ENCODE measurements at places on chromosomes 2 and 18.
A peak's percentile ranks its signal among the peaks of the same experiment; 100 is the strongest.

- DNase-seq = no peak
Observed at GRCh38 chr2:148570989-148571388, 73.6 kb upstream of the EPC2 start.

- DNase-seq = peak; percentile 74
Observed at GRCh38 chr2:667332-667999, 9.7 kb downstream of the TMEM18 start.

DNA sequence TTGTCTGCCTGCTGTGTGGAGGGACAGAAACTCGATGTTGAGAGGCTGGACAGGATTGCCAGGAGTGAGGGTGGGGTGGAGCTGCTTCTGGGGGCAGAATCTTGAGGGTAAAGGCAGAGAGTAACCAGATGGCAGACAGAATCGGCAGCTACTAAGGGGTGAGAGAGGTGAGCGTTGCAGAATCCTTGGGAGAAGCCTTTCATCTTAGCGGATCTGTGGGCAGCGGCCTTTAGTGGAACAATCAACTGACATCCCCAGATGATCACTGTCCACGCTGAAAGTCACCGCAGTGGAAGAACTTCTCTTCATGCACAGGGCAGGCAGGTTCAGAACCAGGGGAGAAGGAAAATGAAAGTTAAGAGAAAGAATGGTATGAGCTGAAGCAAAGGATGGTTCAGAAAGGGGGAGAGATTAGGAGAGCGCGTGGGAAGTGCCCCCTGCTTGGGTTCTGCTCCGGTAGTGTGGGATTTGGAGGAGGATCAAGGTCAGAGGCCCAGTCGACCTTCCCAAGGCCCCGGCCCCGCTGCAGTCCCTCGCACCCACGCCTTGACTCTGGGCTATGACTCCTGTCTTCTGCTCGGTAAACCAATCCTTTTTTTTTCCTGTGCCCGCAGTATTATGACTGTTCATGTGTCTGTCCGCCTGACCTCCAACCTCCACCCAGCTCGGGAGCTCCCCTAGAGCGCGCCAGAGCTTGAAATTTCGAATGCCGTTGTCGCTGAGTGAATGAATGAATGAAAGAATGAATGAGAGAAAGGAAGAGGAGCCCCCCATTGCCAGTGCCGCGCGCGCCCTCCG lies 584 bp downstream of the BOLA3 start:
- peak; percentile 59 for DNase-seq

DNA sequence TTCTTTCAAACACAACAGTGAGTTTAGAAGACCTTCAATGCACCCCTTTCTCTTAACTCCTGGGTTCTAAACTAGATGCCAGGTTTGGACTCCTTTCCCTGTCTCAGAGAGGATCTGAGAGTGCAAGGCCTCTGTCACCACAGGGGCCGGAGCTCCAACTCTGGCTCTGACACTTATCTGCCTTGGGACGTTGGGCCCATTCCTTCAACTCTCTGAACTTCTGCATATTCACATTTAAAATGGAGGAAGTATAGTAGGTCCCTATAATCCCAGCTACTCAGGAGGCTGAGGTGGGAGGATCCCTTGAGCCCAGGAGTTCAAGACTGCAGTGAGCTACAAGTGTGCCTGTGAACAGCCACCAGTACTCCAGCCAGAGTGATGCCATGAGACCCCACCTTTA lies 44.1 kb upstream of the ZFP36L2 start:
- no peak for DNase-seq

GRCh38 chr18:63402246-63403162 lies 19.8 kb downstream of the VPS4B start:
- DNase-seq = no peak

DNA sequence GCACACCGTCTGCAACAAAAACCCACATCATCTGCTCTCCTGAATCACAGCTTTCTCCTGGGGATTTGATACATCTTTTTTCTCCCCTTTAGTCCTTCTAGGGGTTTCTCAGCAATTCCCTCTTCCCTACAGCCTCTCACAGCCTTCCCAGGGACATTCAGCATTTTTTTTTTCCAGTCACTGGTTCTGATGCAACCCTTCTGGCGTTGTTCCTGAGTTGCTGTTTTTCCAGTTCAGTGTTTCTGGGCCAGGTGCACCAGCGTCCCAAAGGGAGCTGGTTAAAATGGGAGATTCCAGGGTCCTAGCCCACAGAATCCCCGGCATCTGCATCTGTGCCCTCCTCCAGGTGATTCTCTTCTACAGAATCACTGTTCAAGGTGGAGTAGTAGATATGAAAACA lies 36.1 kb downstream of the ADCY3 start:
- peak; percentile 63 for DNase-seq

DNA sequence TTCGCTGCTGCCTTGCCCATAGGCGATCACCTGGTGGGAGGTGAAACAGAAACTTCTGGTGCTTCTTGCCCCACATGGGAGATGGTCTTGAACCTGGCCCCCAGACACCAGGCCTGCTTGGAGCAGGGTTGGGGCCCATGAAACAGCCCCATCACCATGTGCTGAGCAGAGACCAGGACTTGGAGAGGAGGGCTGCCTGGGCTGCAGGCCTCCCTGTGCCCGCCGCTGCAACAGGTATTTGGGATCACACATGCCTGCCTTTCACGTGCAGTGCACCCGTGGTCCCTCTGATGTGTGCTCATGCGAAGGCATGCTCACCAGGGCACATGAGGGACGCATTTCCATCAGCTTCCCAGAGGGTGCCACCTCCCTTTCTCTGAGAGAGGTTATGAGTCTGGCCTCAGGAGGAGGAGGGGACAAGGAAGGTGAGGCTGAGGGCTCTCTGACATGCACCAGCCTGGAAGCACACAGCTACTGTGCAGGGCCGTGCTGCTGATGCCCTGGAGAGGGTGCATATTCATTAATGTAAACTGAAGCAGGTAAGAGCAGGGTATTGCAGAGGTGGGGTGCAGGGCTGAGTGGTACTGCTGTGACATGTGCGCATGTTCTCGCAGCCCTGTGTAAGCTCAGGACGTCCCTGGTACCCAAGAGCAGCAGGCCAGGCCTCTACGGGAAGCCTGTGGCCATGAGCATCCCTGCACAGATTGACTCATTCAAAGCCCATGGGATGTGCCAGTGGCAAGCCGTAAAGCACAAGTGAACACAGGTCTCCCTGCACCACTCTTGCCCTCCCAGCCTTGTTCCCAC lies 4.2 kb upstream of the OXER1 start:
- DNase-seq = no peak

DNA sequence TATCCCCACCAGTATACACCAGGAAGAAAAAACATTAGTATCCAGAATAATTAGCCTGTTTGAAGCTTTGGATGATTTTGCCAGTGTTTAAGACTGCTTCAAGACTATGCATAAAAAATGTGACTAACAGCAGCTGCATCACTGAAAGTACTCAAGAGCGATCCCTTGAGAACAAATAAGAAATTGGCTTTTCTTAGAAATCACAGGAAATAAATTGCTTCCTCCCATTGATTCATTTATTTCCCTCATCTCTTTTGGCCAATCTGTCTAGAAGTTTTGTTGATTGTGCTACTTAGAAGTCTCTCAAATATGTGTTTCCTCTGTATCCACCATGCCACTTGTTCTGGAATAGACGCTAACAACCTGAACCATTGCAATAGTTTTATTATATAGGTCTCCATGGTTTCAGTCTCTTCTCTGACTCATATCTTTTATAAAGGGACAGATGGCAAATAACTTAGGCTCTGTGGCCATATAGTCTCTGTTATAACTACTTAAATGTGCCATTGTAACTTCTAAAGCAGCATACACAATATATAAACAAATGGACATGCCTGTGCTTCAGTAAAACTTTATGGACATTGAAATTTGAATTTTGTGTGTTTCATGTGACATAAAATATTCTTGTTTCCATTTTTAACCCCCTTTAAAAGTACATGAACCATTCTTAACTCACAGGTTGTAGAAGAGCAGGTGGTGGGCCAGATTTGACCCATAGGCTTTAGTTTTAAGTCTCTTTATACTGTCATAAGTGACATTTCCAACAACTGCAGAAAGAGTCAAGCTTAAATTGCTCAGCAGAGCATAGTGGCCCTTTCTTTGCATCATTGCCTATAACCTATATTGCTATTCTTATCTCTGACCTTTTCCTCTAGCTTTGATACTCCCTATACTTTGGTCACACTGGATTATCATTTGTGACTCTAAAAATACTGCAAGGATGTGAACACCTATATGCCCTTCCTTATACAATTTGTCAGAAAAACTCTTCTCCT lies 123.9 kb downstream of the MC4R start:
- DNase-seq = no peak

DNA sequence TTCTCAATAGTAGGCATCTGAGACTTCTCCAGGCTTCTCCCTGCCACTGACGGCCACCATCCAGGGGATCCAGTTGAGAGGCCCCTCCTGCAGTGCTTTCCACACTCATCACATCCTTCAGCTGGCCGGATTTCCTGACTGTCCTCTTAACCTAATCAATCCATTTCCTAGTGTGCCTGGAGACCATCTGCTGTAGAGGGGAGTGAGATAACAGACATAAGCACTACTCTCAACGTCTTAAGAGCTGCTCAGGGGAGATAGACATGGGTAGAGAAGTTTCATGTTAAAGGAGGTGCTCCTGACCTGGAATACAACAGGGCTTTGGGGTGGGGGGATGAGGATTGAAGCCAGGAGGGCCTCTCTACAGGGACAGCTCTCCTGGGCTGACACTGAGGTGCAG lies 14.2 kb downstream of the SPR start:
- DNase-seq = no peak

DNA sequence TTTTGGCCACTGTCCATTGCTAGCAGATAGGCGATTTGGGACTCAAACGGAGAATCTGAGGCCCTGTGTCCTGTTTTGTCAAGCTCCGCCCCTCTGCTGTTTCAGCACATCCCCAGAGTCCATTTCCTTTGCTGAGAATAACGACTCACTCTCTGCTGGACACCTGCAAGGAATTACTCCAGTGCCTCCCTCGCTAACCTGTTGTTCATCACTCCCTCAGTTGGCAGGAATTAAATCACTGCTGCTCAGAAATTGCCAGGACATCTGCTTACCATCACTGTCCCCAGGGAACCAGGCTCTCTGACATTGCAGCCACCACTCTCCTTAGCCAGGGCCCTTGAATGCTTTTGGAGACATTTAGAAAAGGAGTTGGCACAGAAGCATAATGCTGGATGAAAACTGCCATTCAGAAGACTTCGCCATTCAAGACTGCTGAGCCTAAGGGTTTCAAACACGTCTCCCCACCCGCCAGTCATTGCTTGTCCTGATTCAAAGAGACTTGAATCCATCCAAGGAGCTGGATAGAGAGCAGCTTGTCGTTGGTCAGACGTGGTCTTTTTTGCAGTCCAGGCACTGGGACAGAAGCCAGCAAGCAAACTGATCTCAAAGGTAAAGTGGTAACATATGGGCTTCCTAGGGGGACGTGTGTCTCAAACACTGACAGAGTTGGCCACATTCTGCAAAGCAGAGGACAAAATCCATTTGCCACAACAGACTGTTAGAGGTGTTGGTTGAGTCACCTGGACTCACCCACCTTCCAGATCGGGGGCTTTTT lies 155.3 kb downstream of the UXS1 start:
- no peak for DNase-seq

- DNase-seq = no peak
Observed at GRCh38 chr2:178602901-178603300, 122.6 kb downstream of the PLEKHA3 start.

- DNase-seq = peak; percentile 37
Observed at GRCh38 chr2:154402213-154402612, 296.3 kb upstream of the KCNJ3 start.

GRCh38 chr2:215930505-215931253 lies 82.7 kb downstream of the MREG start:
- peak; percentile 68 for DNase-seq

DNA sequence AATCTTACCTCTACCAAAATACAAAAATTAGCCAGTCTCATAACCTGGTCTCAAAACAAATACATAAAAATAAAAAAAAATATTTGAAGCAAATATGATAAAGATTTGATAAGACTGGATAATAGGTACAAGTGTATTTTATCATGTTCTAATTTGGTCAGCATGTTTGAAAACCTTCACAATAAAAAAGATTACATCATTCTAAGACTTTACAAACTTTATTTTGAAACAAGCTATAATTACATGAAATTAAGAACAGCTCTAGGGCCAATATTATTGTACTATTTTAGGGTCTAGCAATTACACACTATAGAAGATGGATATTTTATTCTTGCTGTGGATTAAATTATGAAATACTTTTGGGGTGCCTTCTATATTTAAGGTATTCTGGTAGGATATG lies 29.4 kb upstream of the MCM6 start:
- no peak for DNase-seq

- DNase-seq = no peak
Observed at GRCh38 chr18:12574494-12575185, 83.3 kb downstream of the SPIRE1 start.

DNA sequence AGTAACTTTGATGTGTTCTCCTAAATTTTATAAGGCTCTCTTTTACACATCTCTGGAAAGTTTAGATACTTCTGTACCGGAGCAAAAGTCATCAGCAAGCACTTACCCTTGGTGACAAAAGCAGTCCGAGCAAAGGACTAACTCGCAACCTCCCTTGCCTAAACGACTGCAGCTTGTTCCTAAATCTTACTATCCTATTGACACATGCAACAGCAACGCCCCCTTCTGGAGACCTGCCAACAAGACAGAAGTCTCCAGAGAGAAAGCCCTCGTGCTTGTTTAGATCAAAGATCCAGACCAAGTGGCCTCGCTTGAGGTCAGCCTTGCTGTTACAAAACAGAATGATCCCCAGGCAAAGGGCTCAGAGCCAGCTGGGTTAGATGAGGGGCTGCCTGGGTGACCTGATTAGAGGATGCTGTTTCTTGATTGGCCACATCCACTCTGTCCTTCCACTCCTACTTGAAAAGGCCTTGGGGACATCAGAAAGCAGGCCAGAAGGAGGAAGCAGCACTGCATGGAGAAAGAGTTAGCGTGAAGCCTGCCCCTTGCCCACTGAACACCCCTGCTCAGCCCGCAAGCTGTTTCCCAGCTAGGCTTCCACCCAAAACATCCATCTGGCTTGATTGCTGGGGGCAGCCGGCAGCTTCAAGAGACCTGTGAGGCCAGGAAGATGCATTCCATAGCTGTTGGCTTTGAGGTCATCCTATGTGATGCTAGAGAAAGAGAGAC lies 94.3 kb downstream of the HNRNPLL start:
- DNase-seq = peak; percentile 74

DNA sequence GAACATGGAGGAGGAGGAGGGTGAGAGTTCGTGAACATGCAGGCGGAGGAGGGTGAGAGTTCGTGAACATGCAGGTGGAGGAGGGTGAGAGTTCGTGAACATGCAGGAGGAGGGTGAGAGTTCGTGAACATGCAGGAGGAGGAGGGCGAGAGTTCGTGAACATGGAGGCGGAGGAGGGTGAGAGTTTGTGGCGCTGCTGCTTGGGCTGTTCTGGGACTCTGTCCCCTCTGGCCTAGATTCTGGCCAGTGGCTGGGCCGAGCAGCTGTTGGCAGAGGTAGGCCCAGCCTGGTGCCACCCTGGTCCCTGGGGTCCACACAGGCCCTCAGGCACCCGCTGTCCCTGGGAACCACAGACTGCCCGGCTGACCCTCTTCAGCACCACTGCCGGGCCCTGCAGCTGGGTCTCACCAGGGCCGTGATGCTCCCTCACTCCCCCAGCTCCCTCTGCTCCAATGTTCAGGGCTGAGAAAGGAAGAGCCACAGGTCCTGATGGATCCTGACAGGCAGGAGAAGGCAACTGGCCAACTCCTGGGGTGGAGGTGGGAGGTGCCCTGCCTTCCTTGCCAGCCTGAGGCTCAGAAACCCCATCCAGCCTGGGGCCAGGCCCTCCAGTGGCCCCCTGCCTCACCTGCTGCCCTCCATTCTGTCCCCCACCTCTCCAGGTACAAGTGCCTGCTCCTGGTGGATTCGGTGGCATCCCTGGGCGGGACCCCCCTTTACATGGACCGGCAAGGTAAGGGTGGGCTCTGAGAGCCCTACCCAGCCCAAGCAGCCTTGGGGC lies 3.9 kb downstream of the AGXT start:
- DNase-seq = no peak

All from adipocyte (in vitro differentiated cells).